Vagina (tissue), 2 donors: ENCODE measurements at places on chromosomes 1 and 21. TPM values are rescaled to one million over a fixed set of nuclear protein-coding genes. Genes with fewer than 3 reads are reported as not detected.

DNA sequence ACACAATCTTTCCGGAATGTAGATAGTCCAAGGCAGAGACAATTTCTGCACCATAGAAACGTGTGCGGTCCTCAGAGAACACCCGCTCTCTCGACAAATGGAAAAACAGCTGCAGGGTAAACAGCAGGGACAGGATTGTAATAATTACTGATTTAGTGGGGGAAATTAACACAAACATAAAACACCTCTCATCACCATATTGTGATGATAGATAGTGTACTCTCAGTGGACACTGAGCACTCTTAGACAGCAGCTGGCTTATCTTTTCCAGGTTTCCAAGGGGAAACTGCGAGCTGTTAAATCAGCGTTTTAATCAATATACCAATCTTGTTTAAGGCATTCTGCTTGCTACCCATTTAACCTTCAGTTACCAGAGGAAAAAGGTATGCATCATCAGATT lies 277.1 kb downstream of the AKT3 start:
- DNase-seq: no peak

GRCh38 chr1:58064166-58064565 lies 482.4 kb downstream of the OMA1 start:
- DNase-seq: no peak

DNA sequence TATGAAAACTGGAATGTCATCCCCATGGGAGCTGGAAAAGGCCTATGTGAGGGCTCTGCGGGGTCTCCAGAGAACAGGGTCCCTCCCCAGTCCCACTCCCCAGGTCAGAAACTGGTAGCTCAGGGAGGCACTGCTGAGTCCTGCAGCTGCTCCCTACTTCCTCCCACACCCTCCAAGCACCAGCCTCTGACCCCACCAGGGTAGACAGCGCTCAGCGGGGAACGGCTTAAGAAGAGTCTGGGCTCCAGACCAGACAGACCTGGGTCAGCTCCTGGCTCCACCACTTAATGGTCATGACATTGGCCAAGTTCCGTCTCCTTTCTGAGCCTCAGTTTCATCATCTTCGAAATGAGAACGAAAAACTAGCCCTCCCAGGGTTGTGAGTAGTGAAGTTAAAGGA lies 7.2 kb downstream of the LRP8 start:
- no peak for DNase-seq

DNA sequence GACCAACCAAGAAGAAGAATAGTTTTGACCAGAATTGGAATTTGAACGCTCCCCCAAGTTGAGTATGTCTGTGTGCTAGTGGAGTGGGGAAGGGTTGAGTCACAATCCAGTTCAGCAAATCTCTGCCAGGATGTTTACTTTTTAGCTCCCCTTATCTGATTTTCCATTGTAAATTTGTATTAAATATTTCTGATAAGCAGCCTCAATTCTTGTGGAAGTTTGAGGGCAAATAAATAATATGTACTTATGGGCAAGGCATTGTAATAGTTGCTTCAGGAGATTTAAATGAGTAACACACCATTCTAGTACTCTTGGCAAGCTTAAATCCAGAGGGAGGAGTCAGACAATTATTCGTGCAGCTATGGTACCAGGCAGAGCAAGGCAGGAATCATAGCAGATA lies 14.4 kb downstream of the CXADR start:
- no peak for DNase-seq

DNA sequence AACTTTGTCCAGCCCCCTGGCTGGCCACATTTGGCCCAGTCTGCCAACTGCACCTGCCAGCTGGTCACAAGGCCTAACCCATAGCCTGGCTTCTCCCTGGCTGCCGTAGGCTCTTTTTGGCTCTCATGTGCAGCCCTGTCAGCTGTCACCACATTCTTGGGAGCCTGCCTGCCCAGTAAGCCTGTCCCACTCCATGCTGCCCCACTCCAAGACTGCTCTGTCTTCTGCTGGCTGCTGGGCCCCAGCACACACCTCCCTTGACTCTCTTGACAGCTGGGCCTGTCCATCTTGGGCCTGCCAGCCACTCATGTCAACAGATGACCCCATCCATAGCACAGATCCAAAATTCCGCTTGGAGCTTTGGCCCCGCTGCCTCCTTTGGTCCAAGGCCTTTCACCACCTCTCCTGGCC lies 74.3 kb upstream of the EDN2 start:
- DNase-seq: no peak

GRCh38 chr1:158043232-158043631 lies 49.8 kb downstream of the KIRREL1 start:
- DNase-seq: no peak

DNA sequence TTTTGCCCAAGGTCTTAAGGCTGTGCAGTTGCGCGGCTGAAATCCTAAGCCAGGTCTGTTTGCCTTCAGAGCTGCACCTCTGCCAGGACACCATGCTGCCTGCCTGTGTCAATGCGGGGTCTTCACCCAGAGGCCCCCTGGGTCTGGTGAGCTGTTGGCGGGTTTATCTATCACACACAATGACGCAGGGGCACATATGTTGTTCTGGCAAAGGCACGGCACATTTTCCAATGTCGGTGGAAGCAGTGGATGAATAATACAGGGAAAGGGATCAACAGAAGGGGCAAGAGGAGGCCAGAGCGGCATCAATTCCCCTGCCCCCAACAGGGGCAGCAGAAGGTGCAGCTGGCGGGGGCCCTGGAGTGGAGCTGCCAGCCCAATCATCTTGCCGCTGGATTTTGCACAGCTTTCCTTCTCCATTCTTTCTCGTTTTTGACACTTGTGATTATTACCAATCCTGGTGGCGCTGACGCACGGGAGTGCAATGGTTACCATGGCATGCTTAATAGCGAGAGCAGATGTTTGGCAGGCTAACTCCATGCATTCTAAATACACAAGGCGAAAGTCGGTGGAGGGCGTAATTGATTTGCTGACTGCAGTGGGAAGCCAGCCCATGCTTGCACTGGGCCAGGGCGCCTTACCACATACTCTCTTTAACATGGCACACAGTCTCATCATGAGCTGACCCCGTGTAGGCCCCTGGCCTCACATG lies 45.8 kb upstream of the CYP2J2 start:
- no peak for DNase-seq

DNA sequence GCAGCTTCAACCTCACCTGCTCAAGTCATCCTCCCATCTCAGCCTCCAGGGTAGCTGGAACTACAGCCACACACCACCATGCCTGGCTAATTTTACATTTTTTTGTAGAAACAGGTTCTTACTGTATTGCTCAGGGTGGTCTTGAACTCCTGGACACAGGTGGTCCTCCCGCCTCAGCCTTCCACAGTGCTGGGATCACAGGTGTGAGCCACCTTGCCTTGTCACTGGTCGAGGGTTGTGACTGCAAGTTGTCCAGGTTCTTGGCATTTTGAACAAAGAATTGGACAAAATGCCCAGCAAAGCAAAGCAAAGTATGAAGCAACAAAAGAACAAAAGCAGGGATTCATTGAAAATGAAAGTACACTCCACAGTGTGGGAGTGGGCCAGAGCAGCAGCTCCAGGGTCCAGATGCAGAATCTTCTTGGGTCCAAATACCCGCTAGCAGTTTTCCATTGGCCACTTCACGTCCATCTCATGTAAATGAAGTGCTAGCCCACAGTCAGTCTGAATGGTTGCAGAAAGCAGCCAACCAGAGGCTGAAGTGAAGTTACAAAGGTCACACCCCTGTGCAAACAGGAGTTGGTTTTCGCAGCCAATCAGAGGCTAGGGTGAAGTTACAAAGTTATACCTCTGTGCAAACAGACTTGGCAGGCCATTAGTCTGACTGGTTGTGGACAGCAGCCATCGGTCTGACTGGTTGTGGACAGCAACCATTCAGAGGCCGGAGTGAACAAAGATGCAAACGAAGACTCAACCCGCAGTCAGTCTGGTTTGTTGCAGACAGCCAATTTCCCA lies 109.5 kb upstream of the KIF26B start:
- DNase-seq: no peak

DNA sequence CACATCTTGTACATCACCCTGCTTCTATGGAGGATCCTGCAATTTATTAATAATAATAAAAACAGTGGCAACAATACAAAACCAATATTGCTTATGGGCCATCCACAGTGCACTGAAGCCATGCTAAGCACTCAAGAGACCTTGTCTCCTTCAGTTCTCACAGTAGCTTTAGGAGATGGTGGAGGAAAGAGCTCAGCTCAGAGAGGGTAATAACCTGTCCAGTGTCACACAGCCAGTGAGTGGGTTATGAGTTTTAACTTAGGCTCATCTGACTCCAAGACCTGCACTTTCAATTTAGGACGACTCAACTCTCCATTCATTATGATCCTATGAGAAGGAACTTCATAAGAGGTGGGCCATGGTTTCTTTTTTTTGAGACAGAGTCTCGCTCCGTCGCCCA lies 347.6 kb upstream of the RUNX1 start:
- DNase-seq: no peak

GRCh38 chr1:204398197-204399125 lies 13.2 kb downstream of the PPP1R15B start:
- DNase-seq: peak; percentile 79

- no peak for DNase-seq
Measured at GRCh38 chr1:171576144-171576543, 45.9 kb upstream of the MYOCOS start.

DNA sequence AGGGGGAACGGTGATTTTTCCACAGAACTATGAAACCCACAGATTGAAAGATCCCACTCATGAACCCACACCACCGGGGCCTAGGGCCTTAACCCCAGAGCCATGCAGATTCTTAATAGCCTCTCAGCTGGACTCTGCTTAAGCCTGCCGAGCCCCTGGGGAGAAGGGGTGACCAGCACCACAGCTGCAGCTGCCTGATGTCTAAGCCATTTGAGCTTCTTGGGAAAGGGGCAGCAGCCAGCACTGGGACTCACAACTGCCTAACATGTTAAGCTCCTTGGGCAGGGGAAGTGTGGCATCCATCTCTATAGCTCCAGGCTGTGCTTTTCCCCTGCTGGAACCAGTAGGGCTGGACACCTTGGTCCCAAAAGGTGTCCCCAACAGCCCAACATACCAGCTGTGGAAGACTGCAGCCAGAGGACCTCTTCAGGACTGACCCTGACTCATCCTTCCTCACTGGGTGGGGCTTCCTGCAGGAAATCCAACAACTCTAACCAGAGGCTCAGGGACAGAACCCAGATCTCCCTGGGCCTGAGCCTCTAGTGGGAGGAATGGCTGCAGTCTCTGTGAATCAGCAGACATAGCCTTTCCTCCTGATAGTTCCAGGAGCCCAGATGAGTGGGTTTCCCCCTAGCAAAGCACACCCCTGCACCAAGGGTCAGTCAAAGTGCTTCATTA lies 34.6 kb upstream of the FMO3 start:
- no peak for DNase-seq

DNA sequence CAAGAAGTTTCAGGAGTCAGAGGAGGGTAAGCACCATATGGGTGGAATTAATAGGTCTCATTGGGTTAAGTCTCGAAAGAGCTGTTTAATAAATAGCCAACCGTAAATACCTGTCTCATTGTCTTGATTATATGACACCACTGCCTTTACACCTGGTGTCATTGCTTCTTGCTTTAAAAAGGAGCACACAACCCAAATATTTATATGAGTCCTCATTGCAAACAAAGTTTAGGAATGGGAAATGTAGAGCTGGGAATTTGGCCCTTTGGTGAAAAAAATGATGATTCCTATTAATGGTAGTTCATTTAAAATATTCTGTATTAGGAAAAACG lies 2.1 kb downstream of the BACH1 start:
- DNase-seq: no peak

DNA sequence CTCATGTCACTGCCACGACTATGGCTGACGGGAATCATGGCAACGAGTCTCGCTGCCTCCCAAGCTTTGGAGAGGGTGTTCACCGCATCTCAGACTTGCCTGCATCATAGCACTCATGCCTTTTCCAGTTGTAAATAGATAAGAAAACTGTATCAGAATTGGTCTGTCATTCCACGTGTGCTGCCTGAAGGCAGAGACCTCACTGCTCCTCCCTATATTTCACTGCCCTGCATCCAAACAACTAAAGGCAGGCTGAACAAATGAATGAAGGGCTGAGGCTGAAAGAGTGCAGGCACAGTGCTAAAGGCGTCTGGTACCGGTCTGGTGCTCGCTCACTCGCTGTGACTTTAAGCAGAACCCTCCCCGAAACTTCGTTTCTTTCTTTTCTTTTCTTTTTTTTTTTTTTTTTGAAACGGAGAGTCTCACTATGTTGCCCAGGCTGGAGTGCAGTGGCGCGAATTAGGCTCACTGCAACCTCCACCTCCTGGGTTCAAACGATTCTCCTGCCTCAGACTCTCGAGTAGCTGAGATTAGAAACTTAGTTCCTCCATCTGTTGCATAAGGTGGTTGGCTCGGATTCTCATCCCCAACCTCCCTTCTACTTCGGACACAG lies 542 bp downstream of the EIF2B3 start:
- no peak for DNase-seq

DNA sequence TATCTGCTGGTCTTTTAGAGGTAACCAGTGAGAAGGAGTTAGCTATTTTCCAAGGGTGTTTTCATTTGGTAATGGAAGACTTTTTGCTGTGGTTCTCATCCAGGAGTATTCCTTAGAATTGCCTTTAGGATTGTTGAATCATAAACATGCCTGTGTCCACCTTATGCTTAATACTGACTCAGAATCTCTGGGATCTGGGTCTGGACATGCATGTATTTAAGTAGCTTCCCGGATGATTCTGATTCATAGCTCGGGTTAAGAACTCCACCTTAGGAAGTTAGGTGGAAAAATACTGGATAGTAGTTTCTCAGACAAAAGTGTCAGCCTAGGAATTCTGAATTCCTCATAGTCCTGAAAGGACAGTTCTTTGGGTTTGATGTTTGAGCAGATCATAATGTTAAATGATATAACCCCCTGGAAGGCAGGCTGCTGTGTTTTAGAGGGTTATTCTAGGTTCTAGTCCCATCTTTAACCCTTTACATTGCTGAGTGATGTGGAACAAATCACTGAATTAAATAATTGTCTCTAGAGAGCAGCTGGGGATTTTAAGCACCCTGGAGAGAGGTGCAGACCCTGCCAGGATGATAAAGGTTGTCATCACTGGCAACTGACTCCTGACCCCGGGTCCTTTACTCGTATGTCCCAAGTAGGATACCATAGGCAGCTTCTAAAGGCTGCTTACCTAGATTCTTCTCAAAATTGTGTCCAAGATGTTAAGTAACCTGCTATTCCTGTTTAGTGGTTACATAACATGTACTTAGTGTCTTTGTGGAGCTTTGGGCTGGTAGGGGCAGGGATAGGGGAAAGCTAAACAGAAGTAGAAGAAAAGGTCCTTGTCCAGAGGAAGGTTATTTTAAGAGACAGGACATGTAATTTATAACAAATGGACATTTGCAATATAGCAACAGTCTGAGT lies 14.5 kb upstream of the C4BPB start:
- DNase-seq: no peak

- DNase-seq: no peak
Measured at GRCh38 chr1:119266858-119267257, 101.7 kb upstream of the HAO2 start.

ERICH3 gene
- 0.49 TPM for total RNA-seq

CD53 gene
- total RNA-seq: 41.5 TPM

MFSD2A gene
- 56.0 TPM for total RNA-seq

SLC44A5 gene
- 1.2 TPM for total RNA-seq

TFAP2E gene
- total RNA-seq: 6.4 TPM

PRAMEF8 gene
- total RNA-seq: not detected

KCNE2 gene
- total RNA-seq: not detected

PLA2G2C gene
- not detected for total RNA-seq

C1orf50 gene
- 3.2 TPM for total RNA-seq
